Cortex of kidney (tissue), 1 donor: ENCODE measurements at places on chromosomes 7 and 10.

GRCh38 chr7:78055599-78055998 lies 257.0 kb downstream of the PHTF2 start:
- no peak for DNase-seq

GRCh38 chr10:28199941-28200340 lies 102.9 kb downstream of the MPP7 start:
- DNase-seq, result no peak

GRCh38 chr10:45439365-45439764 lies 65.3 kb downstream of the ALOX5 start:
- DNase-seq, result no peak

DNA sequence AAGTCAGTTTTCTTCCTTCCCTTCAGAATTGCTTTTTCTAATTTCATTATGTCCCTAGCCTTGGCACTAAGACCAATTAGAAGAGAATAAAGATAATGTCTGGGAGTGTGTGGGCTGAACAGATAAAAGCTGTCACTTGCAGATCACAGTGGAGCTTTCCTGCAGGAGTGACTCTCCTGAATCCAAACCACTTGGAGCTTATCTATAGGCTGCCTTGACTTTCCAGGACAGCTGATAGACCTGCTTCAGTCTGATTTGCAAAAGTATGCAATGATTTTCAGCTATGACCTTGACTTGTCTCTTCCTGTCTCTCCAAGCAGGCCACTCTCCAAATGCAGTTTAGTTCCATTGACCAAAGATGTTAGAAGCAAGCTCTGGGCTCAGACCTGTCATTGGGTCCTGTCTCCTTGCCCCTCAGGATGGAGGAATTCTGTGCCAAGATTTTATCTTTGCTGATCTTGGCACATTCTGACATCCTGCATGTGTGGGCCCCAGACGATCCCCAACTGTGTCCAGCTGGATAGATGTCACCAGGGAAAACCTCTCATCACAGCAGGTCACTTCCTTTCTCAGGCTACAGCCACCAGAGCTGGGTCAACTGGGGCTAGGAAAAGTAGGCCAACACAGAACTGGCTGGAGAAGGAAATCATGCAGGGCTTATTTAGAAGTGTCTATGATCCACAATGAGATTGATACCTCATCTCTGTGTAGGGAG lies 120.9 kb upstream of the ZNF438 start:
- no peak for DNase-seq

DNA sequence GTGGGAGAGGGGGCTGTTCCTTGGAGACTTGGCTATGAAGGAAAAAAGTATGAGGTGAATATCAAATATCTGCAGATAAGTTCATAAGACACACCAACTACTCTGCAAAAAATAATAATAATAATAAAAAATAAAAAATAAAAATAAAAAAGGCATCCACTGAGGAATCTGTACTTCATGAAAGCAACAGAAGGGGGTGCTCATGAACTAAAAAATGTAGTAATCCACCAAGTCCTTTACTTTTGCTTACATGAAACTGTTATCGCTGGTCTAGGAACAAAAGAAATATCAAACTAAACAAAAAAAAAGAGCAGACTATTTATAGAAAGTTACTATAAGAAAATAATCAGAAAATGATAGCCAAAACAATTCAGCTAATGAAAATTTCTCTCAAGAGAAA lies 579.0 kb downstream of the PHTF2 start:
- DNase-seq, result no peak
